Activated T-cell treated with anti-CD3 and anti-CD28 coated beads, Interleukin-2, amount 50 U/mL, for 48 hours (primary cell): ENCODE measurements at places on chromosomes 2 and 18.
A peak's percentile ranks its signal among the peaks of the same experiment; 100 is the strongest.

DNA sequence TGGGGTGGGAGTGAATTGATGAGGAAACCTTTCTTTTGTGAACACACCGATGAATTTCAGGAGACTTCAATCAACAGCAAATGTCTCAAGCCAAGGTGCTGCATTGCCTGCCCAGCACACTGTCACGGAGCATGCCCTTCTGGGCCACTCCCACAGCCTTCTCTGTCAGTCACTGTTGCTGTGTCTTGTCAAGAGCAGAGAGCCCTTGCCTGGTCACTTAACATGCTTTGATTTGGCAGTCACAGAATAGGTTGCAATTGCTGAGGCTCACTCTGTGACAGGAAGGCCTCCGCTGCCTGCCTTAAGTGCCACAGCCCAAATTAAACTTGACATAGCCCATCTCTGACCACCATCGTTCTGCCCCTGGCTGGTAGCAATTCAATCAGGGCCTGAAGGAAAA lies 225.4 kb downstream of the PID1 start:
- DNase-seq, result no peak

DNA sequence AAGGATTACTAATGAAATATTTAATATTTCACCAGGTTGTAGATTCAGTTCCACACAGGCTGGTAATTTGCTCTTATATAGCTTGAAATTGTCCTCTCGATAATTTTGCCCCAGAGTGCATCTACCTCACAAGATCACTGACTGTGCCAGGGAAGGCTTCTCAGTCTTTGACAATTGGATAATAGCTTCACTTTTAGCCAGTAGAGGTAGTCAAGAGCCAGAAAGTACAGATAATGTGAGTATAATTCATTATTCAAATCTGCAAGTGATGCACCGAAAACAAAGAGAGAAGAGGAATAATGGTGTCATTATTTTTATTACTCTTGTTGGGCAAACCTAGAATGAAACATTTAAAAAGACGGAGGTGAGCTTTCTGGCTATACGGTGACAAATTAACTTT lies 292.8 kb downstream of the EN1 start:
- DNase-seq, result no peak

- DNase-seq, result peak; percentile 16
These were observed 1.2 kb downstream of the SLC4A10 start for GRCh38 chr2:161625314-161625919.

GRCh38 chr18:30280861-30281470 lies 761.6 kb downstream of the DSC3 start:
- DNase-seq, result no peak
